ENCODE measurements at places on chromosomes 2 and 18.

GRCh38 chr18:21997207-21998143 lies 171.9 kb upstream of the GATA6 start:
- peak; percentile 50 for DNase-seq

GRCh38 chr18:77776104-77776503 lies 526.5 kb downstream of the GALR1 start:
- DNase-seq, result no peak

DNA sequence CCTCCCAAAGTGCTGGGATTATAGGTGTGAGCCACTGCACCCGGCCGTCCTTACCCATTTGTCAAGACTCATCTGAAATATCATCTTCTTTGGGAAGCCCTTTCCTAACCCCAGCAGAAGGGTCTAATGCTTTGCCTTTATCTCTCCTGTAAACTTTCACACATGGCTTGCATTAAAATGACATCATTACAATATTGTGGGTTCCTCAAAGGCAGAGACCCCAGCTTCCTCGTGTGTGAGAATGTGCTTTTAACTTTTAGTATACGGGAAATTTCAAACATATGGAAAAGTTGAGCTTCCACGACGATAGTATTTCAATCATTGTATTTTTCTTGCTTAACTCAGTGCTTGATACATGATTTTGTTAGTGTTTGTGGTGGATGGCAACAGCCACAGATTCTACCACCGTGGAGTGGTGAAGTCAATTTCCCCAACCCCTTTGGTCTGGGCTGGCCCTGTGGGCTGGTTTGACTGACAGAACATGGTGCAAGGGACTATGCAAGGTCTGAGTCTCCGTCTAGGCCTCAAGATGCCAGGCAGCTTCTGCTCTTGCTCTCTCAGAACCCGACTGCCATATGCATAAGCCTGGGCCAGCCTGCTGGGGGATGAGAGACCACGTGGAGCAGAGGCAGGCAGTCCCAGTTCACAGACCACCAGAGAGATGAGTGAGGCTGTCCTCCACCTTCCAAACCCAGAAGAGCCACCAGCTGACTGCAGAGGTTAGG lies 39.9 kb downstream of the NGEF start:
- DNase-seq, result no peak

DNA sequence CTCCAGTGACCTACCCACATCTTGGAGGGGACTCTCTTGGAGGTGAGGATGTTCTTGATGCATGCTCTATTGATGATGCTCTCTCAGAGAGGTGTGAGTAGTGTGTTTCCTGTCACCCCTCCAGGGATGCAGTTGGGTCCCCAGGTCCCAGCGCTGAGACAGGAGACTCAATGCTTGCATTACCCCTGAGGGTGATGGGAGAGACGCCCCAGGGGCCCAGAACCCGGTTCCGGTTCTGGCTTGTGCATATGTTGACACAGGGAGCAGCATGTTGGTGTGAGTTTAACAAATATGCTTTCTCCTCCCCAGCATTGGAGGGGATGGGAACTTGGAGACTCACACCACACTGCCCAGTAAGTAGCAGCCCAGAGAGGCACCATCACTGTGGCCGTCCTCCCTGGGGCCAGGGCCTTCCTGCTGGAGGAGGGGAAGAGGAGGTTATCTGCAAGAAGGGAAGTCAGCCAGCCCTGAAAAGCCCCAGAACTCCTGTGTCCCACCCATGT lies 124.5 kb downstream of the PLB1 start:
- DNase-seq, result peak; percentile 34

DNA sequence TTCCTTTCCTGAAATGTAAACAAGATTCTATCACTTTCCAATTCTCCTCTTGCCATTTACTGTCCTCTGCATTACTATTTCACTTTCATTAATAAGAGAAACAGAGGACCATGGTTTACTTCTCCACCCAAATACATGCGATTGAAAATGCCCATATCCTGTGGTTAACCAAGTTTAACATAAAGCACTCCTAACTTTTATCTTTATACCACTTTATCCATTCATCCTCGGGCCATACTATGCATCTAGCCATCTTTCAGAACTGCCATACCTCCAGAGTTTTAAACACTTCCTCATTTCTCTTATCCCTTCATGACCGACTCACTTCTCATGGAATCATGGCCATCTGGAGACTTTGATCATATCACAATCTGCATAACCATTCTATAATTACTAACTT lies 1182.3 kb downstream of the CNTNAP5 start:
- no peak for DNase-seq

GRCh38 chr2:179741317-179741716 lies 120.1 kb downstream of the ZNF385B start:
- no peak for DNase-seq

GRCh38 chr2:227311861-227312506 lies 13.1 kb upstream of the MFF start:
- no peak for DNase-seq

GRCh38 chr2:160507046-160507407 lies 13.4 kb upstream of the RBMS1 start:
- no peak for DNase-seq

- no peak for DNase-seq
Observed at GRCh38 chr2:44087714-44088092, 81.0 kb upstream of the PPM1B start.
